ENCODE measurements at places on chromosomes 2 and 18. TPM values are rescaled to one million over a fixed set of nuclear protein-coding genes. Genes with fewer than 3 reads are reported as not detected.

DNA sequence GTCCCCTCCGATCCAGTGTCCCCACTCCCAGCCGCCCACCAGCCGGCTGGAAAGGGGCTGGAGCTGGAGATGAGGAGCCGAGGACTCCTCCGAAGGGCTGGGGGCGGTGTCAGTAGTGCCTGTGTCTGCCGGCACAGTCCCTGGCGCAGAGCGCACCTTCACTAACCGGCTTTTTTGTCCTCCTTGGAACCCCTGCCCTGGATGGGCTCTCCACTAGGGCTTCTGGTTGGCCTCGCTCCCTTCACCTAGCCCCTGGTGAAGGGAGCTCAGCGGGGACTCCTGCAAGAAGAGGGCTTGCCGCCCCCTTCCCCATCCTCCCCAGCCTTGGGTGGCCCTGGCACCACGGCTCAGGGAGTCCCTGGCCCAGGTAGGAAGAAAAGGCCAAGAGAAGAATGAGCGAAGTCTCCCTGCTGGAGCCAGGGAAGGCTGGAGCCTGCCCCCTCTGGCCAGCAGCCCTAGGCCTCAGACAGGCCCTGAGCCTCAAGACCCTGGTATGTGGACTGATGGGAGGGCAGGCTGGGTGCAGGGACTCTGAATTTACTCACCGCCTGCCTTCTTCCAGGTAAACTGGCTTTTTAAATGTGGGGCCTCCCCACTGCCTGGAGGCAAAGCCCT lies 570 bp upstream of the ECEL1 start:
- no peak for DNase-seq

- DNase-seq: no peak
Measured at GRCh38 chr2:160417745-160418397, 75.7 kb downstream of the RBMS1 start.

- DNase-seq: no peak
Measured at GRCh38 chr2:129772190-129772579, 207.3 kb upstream of the RAB6C start.

DNA sequence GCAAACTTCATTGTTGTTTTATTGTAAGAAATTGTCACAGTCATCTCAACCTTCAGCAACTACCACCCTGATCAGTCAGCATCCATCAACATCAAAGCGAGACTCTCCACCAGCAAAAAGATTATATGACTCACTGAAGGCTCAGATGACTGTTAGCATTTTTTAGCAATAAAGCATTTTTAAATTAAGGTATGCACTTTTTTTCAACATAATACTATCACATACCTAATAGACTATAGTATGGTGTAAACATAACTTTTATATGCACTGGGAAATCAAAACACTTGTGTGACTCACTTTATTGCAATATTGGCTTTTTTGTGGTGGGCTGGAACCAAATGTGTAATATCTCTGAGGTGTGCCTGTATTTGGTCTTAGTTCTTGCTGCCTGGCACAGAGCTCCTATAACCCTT lies 15.6 kb downstream of the SCN1A start:
- no peak for DNase-seq

DNA sequence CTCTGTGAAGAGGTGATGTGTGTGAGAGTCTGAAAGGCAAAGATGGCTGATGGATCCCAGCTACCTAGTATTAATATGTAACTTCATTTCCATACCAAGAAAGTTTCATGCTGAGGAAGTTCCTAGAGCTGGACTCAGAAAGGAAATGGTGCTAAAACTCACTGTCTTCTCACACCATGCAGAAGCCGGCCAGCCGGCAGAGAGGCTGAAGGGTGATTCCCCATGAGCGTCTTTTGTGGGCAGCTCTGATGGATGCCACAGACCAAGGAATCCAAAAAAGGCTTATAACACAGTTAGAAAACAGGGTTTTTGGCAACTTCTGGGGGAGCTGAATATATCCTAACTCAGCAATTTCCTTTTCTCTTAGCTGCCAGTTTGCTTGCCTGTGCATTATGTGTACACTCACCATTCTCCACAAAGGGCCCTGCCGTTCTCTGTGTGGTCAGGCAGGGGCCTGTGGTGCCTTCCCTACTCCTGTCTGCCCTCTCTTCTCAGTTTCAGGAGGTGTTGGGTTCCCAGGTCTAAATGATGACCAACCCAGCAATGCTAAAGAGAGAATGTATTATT lies 289.4 kb downstream of the MTX2 start:
- DNase-seq: no peak

- DNase-seq: no peak
Measured at GRCh38 chr2:241751776-241752175, 17.3 kb downstream of the D2HGDH start.

GRCh38 chr2:1675633-1676032 lies 68.7 kb downstream of the PXDN start:
- DNase-seq: no peak

The TEX44 gene
- not detected for total RNA-seq

The CRACDL gene
- 9.4 TPM for total RNA-seq

The SLC14A1 gene
- 15.1 TPM for total RNA-seq

The PROC gene
- not detected for total RNA-seq
